ENCODE measurements at places on chromosomes 3 and 15.

DNA sequence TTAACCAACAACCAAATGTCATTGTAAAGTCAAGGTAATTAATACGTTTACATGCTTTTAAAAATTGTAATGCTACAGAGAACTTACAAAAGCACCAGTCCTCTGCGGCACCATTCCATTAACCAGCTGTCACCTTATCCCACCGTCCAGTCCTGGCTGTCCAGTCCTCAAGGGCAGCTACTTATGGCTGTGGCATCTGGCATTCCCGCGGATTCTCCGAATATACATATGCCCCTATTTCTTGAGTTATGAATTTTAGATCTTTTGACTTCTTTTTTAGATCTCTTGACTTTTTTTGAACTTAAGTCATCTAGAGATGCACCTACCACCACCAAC is 382 bp upstream of the POMGNT2 start:
- peak; percentile 7 for DNase-seq

DNA sequence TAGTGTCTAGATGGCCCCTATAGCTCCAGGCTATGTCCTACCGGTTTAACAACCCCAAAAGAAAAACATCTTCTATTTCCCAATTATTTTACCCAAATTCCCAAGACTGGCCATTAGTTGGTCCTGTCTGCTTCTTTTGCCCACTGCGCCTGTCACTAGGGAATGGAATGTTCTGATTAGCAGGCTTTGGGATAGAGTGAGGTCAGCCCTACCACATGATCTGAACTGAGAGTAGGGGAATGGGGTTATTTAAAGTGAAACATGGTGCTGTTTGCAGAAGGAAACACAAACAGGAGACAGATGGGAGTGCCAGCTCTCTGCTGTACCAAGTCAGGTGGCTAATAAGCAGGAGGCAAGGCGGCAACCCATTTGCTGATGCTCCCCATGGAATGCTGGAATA is 635.6 kb upstream of the CFAP20DC start:
- DNase-seq: no peak

GRCh38 chr3:24100696-24101402 is 155.8 kb downstream of the NR1D2 start:
- DNase-seq: no peak

GRCh38 chr3:153897025-153897723 is 224.0 kb upstream of the ARHGEF26 start:
- no peak for DNase-seq

- no peak for DNase-seq
Observed at GRCh38 chr3:111848283-111848682, 10.8 kb upstream of the PHLDB2 start.

DNA sequence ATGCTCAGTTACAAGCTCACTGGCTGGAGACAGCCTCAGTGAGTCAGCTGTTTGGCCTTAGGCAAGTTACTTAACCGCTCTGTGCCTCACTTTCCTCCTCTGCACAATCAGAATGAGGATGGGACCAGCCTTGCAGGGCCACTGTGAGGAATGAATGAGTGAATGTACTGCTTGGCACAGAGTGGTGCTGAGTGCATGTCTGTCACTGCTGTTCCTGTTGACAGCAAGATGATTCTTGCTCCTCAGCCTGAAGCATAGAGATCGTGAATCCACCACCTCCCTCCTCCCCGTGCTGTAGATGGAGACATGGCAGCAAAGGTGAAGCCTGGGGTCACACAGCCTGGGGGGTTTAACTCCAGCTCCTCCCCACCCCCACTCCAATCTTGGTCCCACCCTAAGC is 14.6 kb upstream of the GRIP2 start:
- DNase-seq: no peak

GRCh38 chr15:71679793-71680353 is 130.5 kb upstream of the NR2E3 start:
- DNase-seq: no peak

- no peak for DNase-seq
Observed at GRCh38 chr3:99248130-99248529, 346.6 kb upstream of the DCBLD2 start.

- DNase-seq: no peak
Observed at GRCh38 chr3:54897028-54897711, 30.7 kb downstream of the LRTM1 start.

DNA sequence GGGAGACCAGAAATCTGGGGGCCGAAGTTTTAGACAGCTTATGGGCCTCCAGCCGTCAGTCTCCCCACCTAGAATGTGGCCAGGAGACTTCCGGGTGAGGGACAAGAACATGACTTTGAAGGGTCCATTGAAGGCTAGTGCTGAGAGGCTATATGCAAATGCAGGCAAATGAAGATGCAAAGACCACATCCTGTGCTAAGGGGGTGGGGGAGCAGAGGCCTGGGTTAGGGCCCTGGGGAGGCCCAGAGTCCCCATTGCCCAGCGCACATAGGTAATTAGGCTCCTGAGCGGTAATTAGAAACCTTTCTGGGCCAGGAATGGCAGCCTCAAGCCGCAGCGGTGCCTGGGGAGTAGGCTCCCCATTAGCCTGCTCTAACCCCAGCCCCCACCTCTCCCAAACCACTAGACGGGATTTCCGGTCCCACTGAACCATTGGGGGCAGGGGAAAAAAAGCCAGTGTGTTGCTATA is 6.8 kb downstream of the CSK start:
- DNase-seq: peak; percentile 43

GRCh38 chr15:54567408-54568035 is 589.3 kb downstream of the UNC13C start:
- DNase-seq: no peak

DNA sequence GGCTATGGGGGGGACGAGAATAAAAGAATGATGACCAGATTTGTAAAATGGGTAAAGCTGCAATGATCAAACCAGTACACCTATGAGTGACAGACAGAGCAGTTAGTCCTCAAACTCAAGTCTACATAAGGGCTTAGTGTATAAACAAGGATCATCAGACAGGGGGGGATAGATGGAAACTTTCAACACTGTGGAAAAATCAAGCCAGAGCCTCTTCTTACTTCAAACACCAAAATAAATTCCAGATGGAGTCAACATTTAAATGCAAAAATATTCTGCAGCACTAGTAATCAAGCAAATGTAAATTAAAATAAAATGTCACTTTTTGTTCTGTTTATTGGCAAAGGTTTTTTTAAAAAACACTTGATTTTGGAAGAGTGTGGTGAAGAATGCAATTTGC is 205.9 kb upstream of the RGMA start:
- DNase-seq: no peak

GRCh38 chr15:80562846-80563245 is 132.3 kb upstream of the ABHD17C start:
- DNase-seq: no peak

DNA sequence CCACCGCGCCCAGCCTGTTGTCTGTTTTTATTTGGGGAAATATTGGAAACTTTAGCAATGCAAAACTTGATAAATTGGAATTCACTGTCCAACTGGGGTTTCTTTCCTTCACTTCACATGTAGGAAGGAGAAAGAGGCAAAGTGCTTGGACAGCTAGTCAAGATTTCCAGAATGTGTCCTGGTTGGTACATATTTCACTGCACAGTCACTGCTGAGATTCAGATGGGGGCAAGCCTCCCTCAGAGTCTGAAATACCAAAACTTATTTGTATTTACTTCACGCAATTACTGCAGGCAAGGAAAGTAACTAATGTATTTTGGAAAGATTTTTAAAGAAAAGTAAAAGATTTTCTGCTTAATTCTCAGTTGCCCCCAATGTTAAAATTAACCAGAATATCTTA is 21.0 kb downstream of the LRRC31 start:
- no peak for DNase-seq

GRCh38 chr3:81003008-81003645 is 758.3 kb downstream of the GBE1 start:
- DNase-seq: no peak

DNA sequence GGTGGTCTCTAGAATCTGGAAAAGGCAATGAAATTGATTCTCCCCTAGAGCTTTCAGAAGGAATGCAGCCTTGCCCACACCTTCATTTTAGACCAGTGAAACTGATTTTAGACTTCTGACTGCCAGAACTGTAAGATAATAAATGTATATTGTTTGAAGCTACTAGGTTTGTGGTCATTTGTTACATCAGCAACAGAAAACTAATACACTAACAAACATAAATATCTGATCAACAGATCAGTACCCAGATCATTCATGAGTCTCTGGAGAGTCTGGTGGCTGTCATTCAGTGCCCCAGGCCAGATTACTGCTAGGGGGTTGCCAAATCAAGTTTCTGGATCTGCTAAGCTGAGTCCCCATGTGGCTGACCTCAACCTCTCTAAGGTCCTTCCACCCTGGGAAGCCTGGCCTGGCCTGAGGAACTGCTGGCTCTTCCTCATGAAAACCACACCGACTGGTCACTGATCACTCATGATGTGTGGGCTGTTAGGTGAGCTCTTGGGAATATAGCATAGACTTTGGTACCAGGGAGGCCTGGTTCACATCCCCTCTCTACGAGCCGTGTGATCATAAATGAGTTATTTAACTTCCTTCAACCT is 11.1 kb upstream of the LACTB start:
- no peak for DNase-seq

GRCh38 chr3:12194669-12195161 is 36.0 kb upstream of the TIMP4 start:
- DNase-seq: no peak

- DNase-seq: no peak
Observed at GRCh38 chr3:116135457-116136085, 309.7 kb downstream of the LSAMP start.

GRCh38 chr3:40623567-40623966 is 98.8 kb downstream of the ZNF621 start:
- DNase-seq: no peak

- DNase-seq: no peak
Observed at GRCh38 chr3:98874602-98875249, 26.8 kb downstream of the DCBLD2 start.

Measured in activated CD4-positive, alpha-beta T cell treated with anti-CD3 and anti-CD28 coated beads for 4 hours (primary cell).